Amniotic stem cell (primary cell): ENCODE measurements at places on chromosomes 7 and 10.

- no peak for DNase-seq
These were observed 186.8 kb upstream of the NEBL start for GRCh38 chr10:21083861-21084260.

- DNase-seq = no peak
These were observed 76.1 kb upstream of the HDAC9 start for GRCh38 chr7:18419456-18419855.

- no peak for DNase-seq
These were observed 9.9 kb downstream of the ANTXRL start for GRCh38 chr10:46296641-46297141.

DNA sequence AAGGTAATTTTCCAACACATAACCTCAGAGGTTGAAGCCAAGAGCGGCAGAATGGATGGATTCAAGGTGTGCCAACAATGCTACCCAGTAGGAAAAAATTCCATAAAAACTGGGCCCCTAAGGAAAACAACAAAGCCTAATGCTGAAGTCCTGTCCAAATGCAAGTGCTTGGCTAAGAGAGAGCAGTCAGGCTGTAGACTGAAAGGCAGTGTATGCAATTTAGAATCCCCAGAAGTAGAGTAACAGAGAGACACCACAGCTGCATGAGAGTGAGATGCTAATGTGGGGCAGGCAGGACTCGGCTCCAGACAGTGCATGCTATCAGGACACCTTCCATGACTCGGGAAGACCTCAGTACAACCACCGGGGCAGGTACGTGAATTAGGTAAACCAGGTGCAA is 124.5 kb downstream of the ZFAND4 start:
- DNase-seq = no peak

GRCh38 chr7:130371046-130371445 is 9.2 kb upstream of the CPA1 start:
- DNase-seq = no peak

DNA sequence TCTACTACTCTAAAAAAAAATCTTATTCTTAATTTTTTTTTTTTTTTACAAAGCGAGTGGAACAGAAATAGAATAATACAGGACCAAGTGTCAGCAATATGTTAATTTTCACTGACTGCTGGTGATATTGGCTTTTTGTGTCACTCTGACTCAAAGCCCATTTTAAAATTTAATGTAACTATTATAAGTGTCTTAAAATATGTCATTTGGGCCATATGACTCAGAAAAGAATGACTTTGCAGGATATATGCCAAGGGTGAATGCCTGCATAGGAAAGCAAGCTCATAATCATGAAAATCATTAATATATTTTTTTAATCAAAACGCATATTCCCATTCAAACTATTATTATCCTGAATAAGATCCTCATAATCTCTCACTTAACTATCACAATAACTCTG is 149.2 kb downstream of the GNAT3 start:
- no peak for DNase-seq

GRCh38 chr7:50262446-50262845 is 42.1 kb upstream of the IKZF1 start:
- no peak for DNase-seq

- no peak for DNase-seq
These were observed 59.8 kb downstream of the STK32C start for GRCh38 chr10:132247943-132248342.

DNA sequence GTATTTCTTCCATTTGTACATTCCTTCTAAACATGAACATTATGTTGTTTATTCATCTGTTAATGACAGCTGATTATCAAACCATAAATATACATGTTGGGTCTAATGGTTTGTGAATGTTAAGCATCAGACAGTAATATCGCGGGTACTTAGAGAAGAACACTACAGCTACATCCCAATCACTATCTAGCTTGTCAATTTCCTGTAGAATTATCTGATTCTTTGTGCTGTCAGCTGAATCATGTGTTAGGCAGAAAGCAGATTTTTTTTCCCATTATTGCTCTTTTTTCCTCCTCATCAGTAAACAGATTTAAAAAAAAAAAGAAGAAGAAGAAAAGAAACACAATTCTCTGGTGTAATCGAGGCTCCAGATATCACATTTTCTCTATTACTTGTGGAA is 183.6 kb upstream of the CTBP2 start:
- no peak for DNase-seq

- no peak for DNase-seq
These were observed 156.6 kb upstream of the LYZL2 start for GRCh38 chr10:30786131-30786530.

GRCh38 chr10:62528441-62528840 is 154.3 kb downstream of the ZNF365 start:
- no peak for DNase-seq

GRCh38 chr7:910931-911431 is 34.6 kb downstream of the GET4 start:
- DNase-seq = no peak

DNA sequence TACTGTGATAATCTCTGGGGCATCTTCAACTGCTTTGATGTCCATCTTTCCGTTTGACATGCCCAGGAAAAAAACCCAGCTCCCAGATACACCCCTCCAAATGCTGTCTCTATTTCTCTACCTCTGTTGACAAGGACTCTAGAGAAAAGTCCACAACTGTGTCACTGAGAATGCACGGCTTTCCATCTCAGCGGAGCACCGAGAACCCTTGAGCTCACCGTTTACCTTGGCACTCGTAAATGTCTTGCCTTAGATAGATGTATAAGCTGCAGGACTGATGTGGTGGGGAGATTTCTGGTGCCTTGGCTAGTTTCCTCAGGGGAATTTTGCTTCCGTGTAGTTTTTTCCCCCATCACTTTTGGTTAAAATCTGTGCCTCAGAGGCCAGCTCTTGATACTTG is 7.4 kb upstream of the MAPK8 start:
- DNase-seq = no peak

DNA sequence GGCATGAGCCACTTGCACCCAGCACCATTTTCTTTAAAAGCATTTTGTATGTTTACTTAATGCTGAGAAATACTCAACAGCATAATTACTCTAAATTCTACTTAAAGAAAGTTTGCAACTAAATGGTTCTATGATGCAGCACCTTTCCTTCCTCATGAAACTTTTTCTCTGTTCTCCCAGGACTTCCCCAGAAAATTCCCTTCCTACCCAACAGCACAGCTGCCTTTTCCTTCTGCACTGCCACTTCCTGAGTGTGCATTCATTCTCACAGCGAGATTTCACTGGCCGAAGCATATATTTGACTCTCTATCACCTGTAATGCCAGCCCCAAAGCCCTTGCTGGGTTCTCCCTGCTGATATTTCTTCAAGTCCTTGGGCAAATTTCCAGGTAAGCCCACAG is 41.5 kb upstream of the DGKI start:
- no peak for DNase-seq

- DNase-seq = no peak
These were observed 55.3 kb upstream of the BMPER start for GRCh38 chr7:33849971-33850559.

GRCh38 chr7:157814931-157815705 is 478.3 kb downstream of the DNAJB6 start:
- no peak for DNase-seq

DNA sequence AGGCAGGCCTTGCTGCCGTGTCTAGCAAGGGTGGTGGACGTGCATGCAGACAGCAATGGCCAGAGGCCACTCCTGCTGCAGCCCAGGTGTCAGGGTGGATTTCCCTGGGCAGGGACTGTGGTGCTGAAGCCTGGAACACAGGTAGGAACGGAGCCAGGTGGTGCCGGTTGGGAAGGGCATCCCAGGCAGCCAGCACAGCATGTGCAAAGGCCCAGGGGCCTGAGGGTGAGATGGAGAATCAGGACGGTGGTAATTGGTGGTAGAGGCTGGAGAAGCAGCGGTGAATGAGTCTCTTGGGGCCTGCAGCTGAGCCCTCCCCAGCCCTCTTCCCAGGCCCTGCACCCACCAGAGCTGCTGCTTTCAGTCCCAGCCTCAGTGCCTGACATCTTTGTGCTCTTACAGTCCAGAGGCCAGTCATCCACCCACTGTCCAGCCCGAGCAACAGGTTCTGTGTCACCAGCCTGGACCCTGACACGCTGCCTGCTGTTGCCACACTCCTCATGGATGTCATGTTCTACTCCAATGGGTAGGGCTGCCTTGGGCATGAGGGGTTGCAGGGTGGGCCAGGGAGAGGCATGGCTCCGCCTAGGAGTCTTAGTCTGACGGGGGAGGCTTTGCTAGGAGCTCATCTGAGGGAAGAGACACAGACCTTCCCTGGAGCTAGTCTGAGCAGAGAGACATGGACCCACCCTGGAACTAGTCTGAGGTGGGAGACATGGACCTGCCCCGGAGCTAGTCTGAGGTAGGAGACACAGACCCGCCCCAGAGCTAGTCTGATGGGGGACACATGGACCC is 54.3 kb downstream of the CASTOR2 start:
- no peak for DNase-seq

DNA sequence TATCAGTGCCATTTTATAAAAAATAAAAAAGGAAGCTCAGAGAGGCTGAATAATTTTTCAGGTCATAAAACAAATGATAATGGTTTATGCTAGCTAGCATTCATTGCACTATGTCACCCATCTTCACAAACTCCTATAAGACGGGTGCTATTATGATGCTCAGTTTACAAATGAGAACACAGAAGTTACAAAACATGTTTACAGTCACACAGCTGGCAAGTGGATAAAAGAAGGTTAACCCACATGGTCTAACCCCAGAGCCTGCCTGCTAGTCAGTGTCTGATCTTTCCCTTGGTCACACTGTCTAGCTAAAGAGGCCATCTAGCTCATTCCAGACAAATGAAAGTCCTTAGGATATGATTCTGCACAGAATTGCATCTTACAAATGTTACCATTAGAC is 39.4 kb downstream of the SLC16A9 start:
- DNase-seq = no peak

DNA sequence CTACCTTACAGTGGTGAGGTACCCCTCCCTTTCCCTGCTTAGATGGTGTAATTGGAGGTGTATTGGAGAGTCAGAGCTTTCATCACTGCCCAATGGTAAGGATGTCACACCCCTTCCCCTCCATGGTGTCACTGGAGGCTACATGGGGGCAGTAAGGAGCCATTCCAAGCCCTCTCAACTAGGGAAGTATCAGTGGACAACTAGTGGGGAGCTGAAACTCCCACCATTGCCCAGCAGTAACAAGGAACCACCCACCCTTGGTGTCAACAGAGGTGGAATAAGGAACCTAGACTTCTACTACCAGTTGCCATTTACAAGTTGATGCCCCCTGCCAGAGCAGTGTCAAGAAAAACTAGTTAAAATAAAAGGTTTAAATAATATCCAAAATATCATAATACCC is 2.8 kb upstream of the HIBADH start:
- DNase-seq = no peak

GRCh38 chr7:114854369-114854768 is 67.5 kb upstream of the MDFIC start:
- no peak for DNase-seq

GRCh38 chr7:40923626-40924025 is 779.3 kb downstream of the INHBA start:
- DNase-seq = no peak

GRCh38 chr7:131090886-131091692 is 236.6 kb upstream of the MKLN1 start:
- no peak for DNase-seq

GRCh38 chr7:149882248-149883047 is 8.7 kb downstream of the ATP6V0E2 start:
- DNase-seq = no peak

GRCh38 chr10:36171556-36171952 is 529.5 kb upstream of the FZD8 start:
- no peak for DNase-seq

DNA sequence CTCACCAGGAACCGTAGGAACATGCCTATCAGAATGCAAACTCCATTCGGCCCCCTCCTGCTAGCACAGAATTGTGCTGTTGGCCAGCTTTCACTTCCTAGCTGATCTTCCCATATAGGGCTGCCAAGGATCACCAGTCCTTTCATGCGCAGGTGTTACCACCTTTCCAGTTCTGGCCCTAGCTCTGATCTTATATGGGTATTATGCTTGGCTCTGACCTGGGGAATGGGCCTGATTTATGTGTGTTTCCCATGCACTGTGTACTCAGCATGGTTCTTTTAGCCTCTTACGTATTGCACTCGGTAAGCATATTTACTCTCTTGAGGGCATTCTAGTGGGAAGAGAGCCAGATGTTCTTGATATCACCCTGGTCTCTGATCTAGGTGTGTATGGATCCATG is 11.1 kb downstream of the SLC35G1 start:
- DNase-seq = no peak

- no peak for DNase-seq
These were observed 12.7 kb downstream of the SPRN start for GRCh38 chr10:133411523-133412380.

- DNase-seq = peak; percentile 30
These were observed 10.7 kb downstream of the HECTD2 start for GRCh38 chr10:91420868-91421267.

GRCh38 chr7:55063633-55064032 is 44.8 kb downstream of the EGFR start:
- no peak for DNase-seq

DNA sequence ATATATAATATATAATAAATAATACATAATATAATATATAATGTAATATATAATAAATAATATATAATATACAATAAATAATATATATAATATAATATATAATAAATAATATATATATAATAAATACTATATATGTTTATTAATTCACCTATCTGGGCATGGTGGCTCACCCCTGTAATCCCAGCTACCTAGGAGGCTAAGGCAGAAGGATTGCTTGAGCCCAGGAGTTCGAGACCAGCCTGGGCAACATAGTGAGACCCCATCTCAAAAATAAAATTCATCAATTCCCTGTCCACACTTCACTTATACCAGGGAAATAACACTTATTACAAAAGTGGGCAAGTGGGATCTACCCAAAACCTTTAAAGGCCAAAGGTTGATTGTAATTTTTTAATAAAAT is 281.1 kb downstream of the PRPF18 start:
- no peak for DNase-seq

GRCh38 chr7:95861041-95861440 is 88.7 kb downstream of the DYNC1I1 start:
- DNase-seq = no peak

DNA sequence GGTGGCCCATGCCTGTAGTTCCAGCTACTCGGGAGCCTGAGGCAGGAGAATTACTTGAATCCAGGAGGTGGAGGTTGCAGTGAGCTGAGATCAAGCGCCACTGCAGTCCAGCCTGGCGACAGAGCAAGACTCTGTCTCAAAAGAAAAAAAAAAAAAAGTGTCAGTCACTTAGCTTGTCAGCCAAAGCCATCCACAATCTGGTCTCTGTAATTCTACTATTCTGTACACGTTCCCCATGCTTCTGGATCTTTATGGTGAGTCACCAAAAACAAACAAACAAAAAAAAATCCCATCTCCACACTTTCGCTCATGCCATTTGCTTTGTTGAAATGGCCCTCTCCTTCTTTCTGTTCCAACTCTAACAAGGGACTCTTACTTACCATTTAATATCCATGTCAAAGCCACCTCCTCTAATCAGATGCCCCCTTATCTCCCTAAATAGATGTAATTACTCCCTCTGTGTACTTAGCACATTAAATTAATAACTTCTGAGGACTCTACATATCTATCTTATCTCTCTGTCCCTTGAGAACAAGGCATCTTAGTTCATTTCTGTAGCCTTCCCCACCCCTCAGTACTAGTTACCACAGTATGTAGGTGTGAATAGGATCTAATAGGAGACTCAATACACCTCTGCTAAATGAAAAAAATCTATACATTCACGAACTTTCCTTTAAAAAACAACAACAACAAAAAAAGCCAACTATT is 128.4 kb downstream of the ELMO1 start:
- no peak for DNase-seq
